Breast epithelium (tissue), 4 donors: ENCODE measurements at places on chromosomes 3 and 15. TPM values are rescaled to one million over a fixed set of nuclear protein-coding genes. Genes with fewer than 3 reads are reported as not detected.

Gene SRPRB
- total RNA-seq: 28.4 TPM

Gene SLC28A2
- total RNA-seq: not detected

- no peak within 1 kb of the TSS for H3K4me3 ChIP-seq
- DNase-seq: peak; percentile 23
- no peaks in the 10 kb centered on the region for H3K36me3 ChIP-seq
- H3K4me1 ChIP-seq: no peaks in the 10 kb centered on the region
- H3K27ac ChIP-seq: peak within 1 kb of the TSS; percentile 16
These were observed at the start of gene HGD for GRCh38 chr3:120682095-120682681. TSS of gene HGD (minus strand) at chr3:120682239. CDS start at chr3:120682111, 128 bp downstream.

DNA sequence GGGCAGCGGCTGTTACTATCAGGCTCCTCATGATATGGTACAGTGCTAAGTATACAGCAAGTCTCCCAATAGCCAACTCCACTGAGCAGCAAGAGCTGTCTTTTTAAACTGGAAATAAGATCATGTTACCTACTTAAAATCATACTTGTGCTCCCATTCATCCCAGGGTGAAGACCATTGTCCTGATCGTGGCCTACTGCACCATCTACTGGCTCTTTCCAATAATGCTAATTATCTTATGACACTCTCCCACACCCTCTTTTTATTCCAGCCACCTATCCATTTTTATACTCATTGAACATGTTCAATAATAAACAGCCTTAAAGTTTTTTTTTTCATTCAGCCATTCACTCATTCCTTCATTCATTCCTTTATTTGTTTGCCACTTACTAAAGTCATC is 117.7 kb downstream of the GBE1 start:
- no peak overlapping the region for H3K27ac ChIP-seq
- H3K4me3 ChIP-seq: no peak overlapping the region
- no peaks in the 10 kb centered on the region for H3K4me1 ChIP-seq
- H3K27me3 ChIP-seq: no peaks in the 10 kb centered on the region

DNA sequence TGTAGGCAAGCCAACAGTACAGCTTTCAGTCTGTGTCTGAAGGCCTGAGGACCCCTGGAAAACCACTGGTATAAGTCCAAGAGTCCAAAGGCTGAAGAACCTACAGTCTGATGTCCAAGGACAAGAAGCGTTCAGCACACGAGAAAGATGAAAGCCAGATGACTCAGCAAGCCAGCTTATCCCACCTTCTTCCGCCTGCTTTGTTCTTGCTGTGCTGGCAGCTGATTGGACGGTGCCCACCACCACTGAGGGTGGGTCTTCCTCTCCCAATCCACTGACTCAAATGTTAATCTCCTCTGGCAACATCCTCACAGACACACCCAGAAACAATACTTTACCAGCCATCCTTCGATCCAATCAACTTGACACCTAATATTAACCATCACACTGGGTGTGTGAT is 59.0 kb upstream of the PDZRN3 start:
- H3K27ac ChIP-seq: no peak overlapping the region
- no peaks in the 10 kb centered on the region for H3K36me3 ChIP-seq
- H3K4me1 ChIP-seq: no peaks in the 10 kb centered on the region
